ENCODE measurements at places on chromosomes 6 and 20. TPM values are rescaled to one million over a fixed set of nuclear protein-coding genes. Genes with fewer than 3 reads are reported as not detected.

Gene MYLK4
- total RNA-seq = 0.49 TPM

Gene PLA2G7
- total RNA-seq = 1.5 TPM

Gene DNAAF9
- 36.9 TPM for total RNA-seq

Gene COL11A2
- 1.2 TPM for total RNA-seq

Gene PBOV1
- total RNA-seq = not detected

Gene FOXA2
- total RNA-seq = not detected

Gene CST8
- total RNA-seq = not detected

Gene GOPC
- 51.9 TPM for total RNA-seq

Gene TMEM200A
- 16.5 TPM for total RNA-seq

Gene CFB
- 0.49 TPM for total RNA-seq
